ENCODE measurements at places on chromosomes 7 and 10.

- DNase-seq: no peak
Measured at GRCh38 chr7:51103718-51104117, 212.9 kb downstream of the COBL start.

DNA sequence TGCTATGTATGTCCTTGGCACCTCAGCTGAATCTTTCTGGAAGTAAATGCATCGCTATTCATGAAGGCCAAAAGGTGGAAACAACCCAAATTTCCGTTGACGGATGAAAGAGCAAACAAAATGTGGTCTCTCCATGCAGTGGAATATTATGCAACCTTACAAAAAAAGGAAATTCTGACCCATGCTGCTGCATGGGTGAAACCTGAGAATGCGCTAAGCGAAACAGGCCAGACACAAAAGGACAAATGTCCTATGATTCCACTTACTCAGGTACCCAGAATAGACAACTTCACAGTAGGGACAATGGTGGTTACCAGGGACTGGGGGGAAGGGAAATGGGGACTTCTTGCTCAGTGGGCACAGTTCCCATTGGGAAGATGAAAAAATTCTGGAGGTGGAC lies 158.8 kb downstream of the CAMK1D start:
- DNase-seq: no peak

DNA sequence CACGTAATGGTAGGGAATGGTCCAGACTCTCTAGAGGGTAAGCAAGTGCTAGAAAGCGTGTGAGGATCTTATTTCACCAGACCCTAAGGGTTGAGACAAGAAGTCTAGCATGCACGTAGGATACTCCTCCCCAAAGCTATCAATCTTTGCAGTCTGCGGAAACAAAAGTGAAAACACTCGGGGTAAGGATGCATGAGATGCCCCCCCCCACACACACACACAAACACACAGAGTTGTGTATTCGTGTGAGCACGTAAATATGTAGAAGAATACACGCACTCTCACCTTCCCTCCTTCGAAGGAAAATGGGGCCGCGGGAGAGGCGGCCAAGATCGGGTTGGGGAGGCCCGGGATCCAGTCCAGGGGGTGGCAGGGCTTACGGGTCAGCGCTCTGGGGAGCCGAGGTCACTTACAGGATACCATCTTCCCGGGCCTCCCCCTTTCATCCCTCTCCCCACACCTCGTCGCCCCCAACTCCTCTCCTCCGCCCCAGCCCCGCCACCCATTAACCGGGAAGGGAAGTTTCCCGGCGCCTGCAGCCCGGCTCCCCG lies 455 bp downstream of the CUL2 start:
- DNase-seq: no peak

DNA sequence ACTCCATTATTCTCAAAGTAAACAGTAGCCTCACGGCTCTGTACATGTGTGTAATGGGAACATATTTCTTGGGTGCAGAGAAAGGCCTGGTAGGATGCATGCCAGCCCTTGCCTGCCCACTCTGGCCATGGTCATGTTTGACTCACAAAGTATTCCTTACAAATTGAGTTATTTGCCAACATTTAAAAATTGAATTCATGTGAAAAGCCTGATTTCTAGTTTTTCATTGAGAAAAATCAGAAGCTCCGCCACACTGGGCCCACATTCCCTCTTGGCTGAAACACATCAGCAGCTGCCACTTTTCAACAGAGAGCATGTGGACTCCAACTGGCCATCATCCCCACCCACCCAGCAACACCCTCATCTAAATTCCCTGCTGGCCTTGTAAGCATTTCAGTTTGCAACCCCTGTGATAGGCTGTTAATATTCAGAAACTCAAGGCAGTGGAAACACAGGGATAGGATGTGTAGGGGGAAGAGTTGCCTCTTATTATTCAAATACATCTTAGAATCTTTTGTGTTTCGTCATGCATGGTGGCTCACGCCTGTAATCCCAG lies 40.9 kb downstream of the CDH23 start:
- no peak for DNase-seq

GRCh38 chr10:126012485-126012884 lies 116.1 kb downstream of the FANK1 start:
- DNase-seq: no peak

DNA sequence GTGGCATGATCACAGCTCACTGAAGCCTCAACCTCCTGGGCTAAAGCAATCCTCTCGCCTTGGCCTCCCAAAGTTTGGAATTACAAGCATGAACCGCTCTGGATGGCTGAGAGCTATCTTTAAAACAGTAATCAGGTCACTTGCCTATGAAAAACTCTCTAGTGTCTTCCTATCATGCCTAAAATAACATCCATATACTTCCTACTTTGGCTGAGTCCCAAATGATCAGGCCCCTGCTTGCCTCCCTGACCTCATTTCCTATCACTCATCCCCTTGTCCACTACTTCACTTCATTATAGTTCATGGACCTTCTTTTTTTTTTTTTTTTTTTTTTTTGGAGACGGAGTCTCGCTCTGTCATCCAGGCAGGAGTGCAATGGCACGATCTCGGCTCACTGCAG lies 28.0 kb downstream of the SEPTIN7 start:
- DNase-seq: no peak

DNA sequence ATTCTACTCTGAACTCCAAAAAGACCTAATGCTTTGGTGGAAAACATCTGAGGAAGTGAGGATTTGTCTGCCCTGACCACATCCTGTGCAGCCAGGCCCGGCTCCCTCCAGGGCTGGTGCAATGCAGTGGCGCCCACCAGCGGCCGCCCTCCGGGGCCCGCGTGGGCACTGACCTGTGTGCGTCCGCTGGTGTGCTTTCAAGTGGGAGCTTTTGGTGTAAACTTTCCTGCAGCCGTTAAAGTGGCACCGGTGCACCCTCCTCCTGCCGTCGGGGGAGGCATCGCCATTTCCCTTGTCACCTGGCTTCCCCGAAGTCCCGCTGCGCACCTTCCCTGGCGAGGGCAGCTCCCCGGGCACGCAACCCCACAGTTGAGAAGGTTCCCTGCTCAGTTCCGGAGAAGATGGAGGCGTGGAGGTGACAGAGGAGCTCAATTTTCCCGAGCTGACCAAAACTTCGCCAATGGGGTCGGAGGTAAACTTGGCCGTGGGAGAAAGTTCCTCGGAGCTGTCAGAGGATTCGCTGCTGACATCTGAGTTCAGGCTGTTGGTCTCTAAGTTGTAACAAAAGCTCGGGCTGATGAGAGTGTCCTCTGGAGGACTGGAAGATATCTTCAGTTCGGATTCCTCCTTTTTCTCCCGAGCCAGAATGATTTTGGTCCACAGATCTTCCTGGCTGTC lies 3.4 kb downstream of the KLF6 start:
- DNase-seq: peak; percentile 66

DNA sequence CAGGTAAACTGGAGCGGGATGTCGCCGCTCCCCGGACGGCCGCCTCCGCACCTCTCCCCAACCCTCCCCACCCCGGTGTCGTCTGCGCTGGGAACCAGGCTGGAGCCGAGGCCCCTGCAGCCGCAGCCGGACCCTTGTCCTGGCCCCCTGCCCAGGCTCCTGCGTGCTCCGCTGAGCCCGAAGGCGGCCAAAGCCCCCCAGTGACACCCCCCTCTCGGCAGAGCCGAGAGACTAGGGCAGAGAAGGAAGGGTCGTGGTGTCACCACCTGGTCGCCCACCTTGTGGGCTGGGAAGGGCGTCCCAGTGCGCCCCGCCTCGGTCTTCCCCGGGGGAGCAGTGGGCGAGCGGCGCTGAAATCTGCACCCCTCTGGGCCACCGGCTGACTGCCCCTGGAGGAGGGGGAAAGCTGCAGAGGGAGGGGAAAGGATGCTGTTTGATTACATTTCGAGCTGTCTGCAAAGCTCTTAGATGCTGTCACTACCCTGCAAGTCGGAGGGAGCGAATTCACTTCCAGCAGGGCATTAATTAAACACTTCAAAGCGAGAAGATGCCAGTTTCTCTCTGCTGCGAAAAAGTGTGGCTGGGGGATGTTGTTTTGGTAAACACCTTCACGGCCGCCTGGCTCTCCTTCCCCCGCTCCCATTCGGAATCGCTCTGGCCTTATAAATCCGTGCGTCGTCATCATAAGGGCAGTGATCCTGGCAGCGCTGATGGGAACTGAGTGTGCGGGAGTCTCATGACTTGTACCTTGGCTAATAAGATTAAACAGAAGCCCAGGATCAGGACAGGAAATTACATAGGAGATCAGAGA lies 622 bp downstream of the DYNC1I1 start:
- DNase-seq: no peak

GRCh38 chr7:48312151-48312550 lies 140.9 kb downstream of the ABCA13 start:
- no peak for DNase-seq

DNA sequence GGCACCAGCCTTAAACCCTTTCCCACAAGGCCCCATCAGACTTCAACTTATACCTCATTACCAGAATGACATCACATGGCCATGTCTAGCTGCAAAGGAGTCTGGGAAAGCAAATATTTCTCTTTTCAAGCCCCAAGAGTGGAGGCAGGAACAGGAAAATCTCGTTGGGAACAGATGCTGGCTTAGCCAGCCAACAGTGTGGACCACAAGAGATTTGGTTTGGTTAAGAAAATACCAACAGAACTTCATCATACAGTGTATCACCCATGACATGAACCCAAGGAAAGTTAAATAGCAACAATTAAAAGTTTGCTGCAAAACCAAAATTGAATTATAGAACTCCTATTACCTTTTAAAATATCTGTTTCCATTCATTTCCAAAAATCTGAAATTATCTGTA lies 2.2 kb upstream of the MET start:
- DNase-seq: no peak
